SK-N-DZ (cell line): ENCODE measurements at places on chromosomes 16 and 17.
A peak's percentile ranks its signal among the peaks of the same experiment; 100 is the strongest.

DNA sequence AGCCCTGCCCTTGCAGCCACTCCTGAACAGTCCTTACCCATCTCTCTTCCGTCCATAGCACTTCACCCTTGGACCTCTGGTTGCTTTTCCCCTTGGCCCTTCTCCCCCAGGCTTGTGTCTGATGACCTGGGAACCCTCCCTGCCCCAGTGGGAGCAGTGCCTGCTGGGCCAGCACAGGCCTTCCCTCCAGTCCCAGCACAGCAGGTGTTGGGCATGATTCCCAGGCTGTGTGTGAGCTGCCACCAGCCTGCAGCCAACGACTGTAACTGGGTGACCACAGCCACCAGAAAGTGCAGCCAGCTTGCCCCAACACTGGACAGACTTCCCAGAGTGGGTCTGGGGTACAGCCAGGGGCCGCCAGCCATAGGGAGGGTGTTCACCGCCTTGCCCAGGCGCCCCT is 30.0 kb downstream of the CRAMP1 start:
- DNase-seq = no peak

DNA sequence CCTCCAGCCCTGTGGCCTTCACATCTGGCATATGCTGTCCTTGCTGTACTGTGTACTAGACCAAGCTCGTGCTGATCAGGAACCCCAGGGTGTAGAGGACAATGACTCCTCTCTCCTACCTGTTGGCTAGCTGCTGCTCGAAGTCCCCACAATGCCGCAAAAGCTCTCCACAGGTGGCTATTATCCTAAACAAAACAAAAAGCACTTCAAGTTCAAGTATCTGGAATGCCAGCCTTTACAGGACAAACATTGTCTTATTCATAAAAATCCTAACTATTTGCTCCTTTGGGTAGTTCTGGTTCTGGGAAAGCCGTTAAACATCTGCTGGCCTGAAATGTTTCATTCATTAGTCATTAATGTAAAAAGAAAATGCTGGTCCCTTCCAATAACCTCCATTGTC is 42.8 kb downstream of the COG7 start:
- DNase-seq = no peak

- DNase-seq = no peak
These were observed 57.4 kb upstream of the NKD1 start for GRCh38 chr16:50490828-50491227.

DNA sequence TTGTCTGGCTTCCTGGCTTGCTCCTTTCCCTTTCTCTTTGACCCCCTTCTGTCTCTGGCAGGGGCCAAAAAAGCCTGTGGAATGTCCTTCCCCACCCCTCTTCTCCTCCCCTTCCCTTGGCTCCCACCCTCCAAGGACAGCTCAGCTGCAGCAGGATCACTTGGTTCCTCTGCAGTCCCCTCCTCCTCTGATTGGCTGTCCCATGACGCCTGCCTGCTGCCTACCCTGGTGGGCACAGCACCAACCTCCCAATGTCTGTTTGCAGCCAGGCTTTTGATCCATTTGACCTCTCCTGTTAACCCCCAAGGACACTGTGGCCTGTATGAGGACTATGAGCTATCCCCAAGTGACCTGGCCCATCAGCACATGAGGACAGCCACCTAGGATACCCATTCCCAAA is 14.8 kb upstream of the MTMR4 start:
- DNase-seq = no peak

- DNase-seq = peak; percentile 56
These were observed 181.6 kb upstream of the CACNG3 start for GRCh38 chr16:24074574-24074973.

DNA sequence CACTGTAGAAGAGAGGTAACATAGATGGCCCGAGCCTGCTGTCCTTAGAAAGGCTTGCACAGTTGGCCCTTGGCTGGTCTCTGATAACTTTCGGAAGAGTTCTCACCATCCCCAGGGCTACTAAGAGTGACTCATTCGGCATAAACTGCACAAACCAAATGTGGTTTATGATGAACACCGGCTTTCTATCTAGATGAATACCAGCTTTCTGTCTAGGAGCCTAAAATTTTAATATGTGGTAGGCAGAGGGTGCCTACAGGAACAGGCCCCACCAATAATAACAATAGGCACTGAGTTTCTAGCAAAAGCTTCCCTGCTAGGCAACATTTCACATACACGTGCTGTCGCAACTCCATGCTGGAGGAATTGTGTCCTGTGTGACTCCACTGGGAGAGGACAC is 15.4 kb downstream of the CNOT1 start:
- no peak for DNase-seq

GRCh38 chr16:54921206-54921824 is 9.3 kb upstream of the IRX5 start:
- DNase-seq = no peak

- no peak for DNase-seq
These were observed 6.6 kb downstream of the OGFOD1 start for GRCh38 chr16:56457927-56458470.

- DNase-seq = no peak
These were observed 28.3 kb upstream of the APPBP2 start for GRCh38 chr17:60554377-60554788.

GRCh38 chr16:76535-77272 is 1.3 kb upstream of the MPG start:
- DNase-seq = no peak

GRCh38 chr17:81287741-81288430 is 7.2 kb downstream of the SLC38A10 start:
- DNase-seq = no peak

DNA sequence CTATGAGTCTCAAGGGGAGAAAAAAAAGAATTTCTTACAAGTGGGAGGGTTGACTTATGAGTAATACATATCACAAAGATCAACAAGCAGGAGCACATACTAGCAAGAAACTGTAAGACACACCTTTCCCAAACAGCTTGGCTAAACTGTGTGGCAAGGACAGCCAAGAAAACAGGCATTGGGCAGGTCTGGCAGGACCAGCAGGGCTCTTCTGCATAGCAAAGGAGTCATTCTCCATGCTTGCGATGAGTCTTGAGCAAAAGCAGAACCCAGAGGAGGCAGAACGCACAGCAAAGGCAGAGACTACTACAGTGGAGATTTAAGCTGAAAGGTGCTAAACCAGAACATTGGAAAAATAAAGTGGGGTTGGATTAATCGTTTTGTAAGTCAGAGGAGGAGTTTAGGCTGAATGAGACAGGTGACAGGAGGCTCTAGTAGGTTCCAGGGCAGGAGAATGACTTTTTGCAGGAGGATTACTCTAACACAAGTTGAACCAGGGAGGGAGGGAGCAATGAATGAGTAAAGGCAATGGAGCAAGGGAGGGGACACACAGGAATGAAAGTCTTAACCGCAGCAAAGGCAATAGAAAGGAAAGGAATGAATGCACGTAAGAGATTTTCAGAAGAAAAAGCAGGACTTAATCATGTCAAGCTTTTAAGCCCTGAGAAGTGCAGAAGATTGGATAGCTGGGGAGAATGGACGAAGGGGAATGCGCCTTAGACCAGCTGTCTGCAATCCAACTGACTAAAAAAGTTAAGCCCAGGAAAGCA is 2.7 kb downstream of the N4BP1 start:
- no peak for DNase-seq

DNA sequence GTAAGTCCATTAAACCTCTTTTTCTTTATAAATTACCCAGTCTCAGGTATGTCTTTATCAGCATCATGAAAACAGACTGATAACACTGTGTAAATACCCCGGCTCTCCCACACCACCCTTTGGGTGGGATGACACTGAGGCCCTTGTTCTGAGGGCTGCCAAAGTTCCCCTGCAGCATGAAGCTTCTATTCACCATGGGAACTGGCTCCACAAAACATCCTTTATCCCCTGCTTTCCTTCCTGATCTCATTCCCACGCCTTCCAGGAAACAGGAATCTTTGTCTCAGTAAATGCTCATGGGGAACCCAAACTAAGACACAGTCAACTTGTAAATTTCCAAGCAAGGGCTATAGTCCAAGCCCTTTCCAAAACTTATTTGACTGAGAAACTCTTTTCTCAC is 88.4 kb downstream of the ABCC12 start:
- no peak for DNase-seq

- no peak for DNase-seq
These were observed 344.4 kb upstream of the ASIC2 start for GRCh38 chr17:33637534-33637933.
